Kidney tubule cell (primary cell): ENCODE measurements at places on chromosomes 11 and 22.

GRCh38 chr11:14362611-14363010 is 3.6 kb upstream of the RRAS2 start:
- no peak for DNase-seq

- no peak for DNase-seq
Observed at GRCh38 chr22:44893731-44894080, 116.1 kb downstream of the PHF21B start.

GRCh38 chr11:120186456-120186773 is 24.4 kb upstream of the OAF start:
- no peak for DNase-seq

- peak; percentile 62 for DNase-seq
Observed at GRCh38 chr22:31488346-31488883, 1.2 kb downstream of the EIF4ENIF1 start.

- no peak for DNase-seq
Observed at GRCh38 chr11:92495107-92495793, 270.6 kb downstream of the FAT3 start.

DNA sequence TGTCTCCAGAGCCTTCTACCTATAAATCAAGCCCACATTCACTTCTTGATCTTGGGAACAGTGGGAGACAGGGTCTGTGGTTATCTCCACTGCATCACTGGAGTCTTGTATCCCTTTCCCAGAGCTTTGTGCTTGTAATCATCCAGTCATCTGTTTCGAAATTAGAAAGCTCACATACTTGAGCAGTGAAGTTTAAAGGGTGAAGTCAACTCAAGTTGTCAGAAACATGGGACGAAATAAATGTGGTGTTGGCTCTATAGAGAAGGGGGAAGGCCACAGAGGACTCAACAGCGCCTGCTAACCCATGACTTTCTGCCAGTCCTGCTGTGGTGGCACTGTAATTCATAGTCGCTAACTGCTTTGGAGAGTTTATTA is 197.5 kb downstream of the DBX1 start:
- peak; percentile 67 for DNase-seq

- peak; percentile 69 for DNase-seq
Observed at GRCh38 chr11:73980001-73980961, 2.4 kb downstream of the UCP2 start.

- DNase-seq = no peak
Observed at GRCh38 chr11:65854161-65854592, 3.8 kb downstream of the CFL1 start.

GRCh38 chr11:9664276-9665171 is 647 bp downstream of the SWAP70 start:
- peak; percentile 65 for DNase-seq

DNA sequence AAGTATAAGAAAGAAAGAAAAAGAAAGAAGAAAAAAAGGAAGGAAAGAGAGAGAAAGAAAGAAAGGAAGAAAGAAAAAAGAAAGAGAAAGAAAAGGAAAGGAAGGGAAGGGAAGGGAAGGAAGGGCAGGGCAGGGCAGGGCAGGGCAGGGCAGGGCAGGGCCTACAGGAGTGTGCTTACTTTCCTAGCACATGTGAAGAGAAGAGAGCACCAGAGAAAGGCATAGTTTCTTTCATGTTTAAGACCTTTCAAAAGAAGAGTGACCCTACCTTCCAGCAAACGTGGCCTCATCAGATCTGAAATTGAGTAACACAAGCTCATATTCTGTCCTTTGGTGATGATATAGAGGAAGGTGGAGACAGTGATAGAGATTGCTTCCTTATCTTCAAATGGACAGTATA is 899.3 kb upstream of the RAG2 start:
- no peak for DNase-seq

- DNase-seq = no peak
Observed at GRCh38 chr11:6410695-6411430, 8.0 kb downstream of the APBB1 start.

GRCh38 chr11:57588046-57588710 is 9.3 kb upstream of the SERPING1 start:
- no peak for DNase-seq

GRCh38 chr11:134464196-134464595 is 52.2 kb upstream of the B3GAT1 start:
- DNase-seq = no peak

DNA sequence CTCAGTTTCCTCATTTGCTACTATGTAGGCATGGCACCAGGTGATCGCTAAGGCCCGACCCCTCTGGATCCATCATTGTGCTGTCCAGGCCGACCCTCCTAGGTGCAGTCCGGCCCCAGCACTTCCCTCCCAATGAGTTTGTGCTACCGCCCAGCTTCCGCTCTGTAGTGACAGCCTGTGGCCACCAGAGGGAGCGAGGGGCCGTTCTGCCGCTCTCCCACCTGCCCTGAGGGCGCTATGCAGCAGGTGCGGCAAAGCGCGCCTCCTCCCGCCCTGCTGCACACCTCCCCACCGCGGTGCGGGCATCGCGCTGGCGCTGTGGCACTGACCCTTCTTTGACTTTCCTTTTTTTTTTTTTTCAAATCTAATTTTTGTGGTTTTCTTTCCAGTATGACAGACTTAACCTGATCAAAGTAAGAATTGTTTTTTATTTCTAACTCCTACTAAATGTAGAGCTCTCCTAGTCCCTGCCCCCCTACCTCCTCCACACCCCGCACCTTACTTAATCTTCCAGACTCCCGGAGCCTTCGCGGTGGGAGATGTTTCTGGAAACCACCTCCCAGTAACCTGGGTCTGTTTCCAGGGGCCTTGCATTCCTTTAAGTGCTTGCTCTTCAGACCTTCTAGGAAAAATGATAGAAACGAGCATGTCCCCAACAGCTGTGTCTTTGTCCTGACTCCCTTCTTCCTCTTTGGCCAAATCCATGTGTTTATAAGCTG is 73.7 kb downstream of the SCN3B start:
- peak; percentile 67 for DNase-seq

- peak; percentile 90 for DNase-seq
Observed at GRCh38 chr11:71240865-71241691, 11.3 kb downstream of the SHANK2 start.

- DNase-seq = no peak
Observed at GRCh38 chr11:70092959-70093715, 15.0 kb downstream of the ANO1 start.
